Astrocyte of the hippocampus (primary cell): ENCODE measurements at places on chromosomes 2 and 18.

GRCh38 chr2:27717070-27717795 is 53.5 kb downstream of the SLC4A1AP start:
- DNase-seq = no peak

GRCh38 chr18:24600076-24600654 is 139.7 kb downstream of the HRH4 start:
- DNase-seq = peak; percentile 72

DNA sequence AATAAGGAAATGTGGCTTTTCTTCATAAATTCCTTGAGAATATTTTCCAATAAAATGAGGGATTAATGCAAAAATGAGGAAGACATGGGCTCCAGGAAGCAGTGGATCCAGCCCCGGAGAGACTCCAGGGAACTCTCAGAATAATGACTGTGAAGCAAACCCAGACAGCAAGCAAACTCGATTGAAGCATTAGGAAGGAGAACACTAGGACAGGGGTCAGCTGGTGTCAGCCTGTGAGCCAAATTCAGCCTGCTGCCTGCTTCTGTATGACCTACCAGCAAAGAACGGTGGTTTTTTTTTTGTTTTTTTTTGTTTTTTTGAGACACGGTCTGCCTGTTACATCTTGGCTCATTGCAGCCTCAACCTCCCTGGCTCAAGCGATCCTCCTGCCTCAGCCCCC is 274.3 kb upstream of the FBXO11 start:
- no peak for DNase-seq

- no peak for DNase-seq
Observed at GRCh38 chr2:172040311-172040710, 40.6 kb downstream of the METAP1D start.

DNA sequence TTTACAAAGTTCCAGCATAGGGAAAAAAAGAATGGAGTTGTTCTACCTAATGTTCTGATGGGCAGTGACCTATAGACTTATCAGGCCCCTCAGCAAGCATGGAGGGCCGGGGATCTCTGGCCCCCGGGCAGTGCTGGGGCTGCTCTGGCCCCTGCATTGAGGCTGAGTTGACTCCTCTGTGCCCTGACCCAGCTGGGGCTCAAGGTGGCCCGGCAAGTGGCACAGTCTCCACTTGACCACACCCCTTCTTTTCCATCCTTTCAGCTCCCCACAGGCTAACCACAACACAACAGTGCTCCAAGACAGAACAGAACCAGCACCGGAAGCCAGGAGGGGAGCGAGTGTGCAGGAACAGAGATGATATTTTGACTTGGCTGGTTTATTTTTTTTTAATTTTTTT is 19.9 kb downstream of the TOGARAM2 start:
- DNase-seq = no peak

DNA sequence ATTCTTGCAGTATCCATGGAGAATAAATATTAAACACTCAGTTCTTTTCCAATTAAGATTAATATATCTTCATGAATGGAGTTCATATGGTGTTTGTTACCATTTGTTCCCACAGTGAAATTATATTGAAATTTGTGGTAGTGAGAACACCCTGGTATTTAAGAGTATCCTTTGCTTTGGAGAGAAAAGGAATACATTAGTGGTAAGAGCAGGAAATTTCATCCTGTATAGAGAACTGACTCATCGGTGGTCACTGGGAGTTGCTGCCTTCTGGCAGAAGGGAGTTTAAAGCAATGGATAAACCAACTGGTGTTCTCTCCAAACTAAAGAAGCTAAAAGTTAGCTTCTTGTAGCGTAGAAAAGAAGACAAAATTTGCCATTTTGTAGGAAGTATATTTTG is 107.3 kb downstream of the MYO1B start:
- DNase-seq = peak; percentile 84

- no peak for DNase-seq
Observed at GRCh38 chr2:182228073-182228473, 198.8 kb downstream of the PDE1A start.

GRCh38 chr18:61076986-61077385 is 256.2 kb upstream of the CDH20 start:
- no peak for DNase-seq

DNA sequence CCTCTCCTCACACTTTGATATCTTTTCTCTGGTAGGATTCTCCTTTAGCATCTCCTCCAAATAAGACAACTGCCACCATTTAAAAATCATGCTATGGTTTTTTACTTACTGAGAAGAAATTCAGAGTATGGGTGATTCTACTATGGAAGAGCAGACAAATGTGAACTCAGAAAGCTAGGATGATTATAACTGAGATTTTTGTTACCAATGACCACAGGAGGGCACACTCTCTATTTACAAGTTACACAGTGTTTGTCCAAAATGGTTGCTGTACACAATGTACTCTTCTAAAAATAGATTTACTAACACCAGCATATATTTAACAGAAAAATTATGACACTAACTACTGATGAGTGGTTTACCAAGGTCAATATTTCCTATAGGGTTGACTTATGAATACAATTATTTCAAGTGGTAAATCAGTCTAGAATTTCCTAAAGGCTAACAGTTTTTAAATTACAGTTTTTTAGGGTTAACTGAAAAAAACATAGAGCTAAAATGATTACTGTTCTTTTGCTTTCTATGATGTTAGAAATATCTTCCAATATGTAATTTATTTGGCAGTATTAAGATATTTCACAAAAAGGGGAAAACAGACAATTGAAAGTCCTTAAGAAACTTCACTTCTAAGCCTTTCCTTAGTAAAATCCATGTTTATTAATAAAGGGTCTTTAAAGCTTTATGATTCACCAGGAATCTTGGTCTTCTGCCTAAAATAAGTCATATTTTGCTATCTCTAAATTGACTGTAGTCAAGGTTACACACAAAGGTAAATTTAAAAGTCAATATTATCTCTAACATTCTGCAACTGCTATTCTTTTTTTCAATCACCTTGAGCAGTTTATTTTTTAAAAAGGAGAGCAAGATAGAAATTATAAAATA is 57.2 kb downstream of the MAP4K3 start:
- peak; percentile 69 for DNase-seq

DNA sequence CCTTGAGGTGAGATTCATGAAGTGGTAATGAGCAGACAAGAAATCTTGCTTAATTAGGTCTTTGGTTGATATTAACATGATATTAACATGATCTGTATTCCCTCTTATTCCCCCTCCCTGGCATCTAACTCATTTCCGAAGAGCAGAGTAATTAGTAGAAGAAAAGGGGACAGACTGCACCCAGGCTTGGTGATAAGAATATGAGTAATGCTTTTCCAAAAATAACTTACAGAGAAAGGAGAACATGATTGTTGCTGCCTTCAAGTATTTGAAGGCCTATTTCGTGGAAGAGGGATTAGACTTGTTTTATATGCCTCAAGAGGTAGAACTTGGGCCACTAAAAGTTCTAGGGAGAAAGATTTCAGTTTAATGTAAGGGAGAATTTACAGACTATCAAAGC is 130.6 kb upstream of the ATP5MC3 start:
- DNase-seq = no peak

GRCh38 chr2:150732064-150732463 is 244.6 kb upstream of the RND3 start:
- DNase-seq = peak; percentile 65

DNA sequence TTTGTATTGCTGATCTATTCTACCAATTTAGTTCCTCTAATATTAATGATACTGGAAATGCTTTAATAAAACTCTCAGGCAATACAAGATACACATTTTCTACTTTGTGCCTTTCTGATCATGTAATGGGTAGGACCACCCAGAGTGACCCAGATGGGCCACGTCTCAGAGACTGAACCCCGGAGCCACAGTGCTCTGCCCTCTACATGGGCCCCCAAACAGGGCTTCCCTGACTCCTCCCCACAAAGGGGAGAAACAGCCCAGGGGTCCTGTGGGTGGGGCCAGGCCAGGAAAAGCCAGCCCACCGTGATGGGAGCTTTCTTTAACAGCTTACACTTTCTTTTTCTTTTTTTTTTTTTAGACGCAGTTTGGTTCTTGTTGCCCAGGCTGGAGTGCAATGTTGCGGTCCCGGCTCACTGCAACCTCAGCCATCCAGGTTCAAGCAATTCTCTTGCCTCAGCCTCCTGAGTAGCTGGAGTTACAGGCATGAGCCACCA is 18.4 kb downstream of the HDAC4 start:
- no peak for DNase-seq

- DNase-seq = peak; percentile 82
Observed at GRCh38 chr18:65754121-65754520, 3.3 kb downstream of the CDH7 start.
